ENCODE measurements at places on chromosomes 6 and 20.

DNA sequence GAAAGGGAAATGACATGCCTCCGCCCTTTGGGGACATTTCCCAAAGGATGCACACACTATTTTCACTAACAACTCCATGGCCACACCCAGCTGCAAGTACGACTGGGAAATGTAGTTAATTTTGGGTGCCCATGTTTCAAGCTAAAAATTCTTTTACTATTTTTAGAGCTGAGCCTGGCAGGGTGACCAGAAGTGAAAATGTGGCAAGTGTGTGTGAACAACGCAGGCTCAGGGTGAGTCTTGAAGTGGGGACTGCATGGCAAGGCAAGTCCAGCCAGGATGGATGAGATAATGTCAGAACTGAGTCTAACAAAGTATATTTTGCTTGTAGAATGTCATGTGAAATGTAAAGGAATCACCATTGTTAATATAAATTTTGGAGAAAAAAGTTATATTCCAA is 17.0 kb upstream of the CD109 start:
- no peak for DNase-seq

DNA sequence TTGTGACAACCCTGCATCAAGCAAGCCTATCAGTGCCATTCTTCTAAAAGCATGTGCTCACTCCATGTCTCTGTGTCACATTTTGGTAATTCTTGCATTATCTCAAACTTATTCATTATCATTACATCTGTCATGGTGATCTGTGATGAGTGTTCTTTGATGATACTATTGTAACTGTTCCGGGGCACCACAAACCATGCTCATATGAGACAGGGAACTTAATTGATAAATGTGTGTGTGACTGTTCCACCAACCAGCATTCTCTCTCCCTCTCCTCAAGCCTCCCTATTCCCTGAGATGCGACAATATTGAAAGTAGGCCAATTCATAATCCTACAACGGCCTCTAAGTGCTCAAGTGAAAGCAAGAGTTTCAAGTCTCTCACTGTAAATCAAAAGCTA is 4.0 kb downstream of the HUS1B start:
- DNase-seq, result no peak

DNA sequence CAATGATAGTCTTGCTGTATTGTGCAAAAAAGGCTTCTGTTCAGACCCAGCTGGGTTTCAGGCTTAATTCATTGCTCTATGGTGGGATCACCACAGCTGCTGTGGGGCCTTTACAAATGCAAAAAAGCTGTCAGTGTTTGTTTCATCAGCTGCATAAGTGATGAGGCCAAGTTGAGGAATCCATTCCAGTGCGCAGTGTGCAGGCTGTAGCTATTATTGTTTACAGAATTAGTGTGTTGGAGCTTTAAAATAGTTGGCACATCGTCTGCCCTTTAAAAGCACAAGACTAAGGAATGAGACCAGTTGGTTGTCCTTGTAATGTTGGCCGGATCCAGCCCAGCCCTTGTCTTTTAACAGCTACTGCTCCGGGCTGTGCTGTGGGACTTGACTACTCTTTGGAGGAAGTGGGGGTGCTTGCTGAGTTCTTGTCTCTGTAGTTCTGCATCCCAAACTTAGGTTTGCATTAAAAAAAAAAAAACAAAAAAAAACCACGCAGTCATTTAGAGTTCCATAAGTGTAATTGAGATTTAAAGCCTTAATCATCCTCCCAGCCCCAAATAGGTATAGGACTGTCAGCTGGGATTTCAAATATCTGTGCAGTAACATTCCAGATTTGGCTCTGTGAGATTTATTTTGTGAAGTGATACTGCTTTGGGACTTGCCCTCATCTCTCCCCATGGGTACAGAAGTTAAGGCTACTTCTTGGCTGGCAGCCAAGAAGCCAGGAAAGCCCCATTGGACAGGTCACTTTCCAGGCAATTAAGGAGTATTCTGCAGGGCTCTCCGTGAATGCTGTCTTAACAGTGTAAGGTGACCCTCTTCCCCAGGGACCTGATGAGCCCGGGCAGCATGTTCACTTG is 19.3 kb downstream of the JARID2 start:
- no peak for DNase-seq

DNA sequence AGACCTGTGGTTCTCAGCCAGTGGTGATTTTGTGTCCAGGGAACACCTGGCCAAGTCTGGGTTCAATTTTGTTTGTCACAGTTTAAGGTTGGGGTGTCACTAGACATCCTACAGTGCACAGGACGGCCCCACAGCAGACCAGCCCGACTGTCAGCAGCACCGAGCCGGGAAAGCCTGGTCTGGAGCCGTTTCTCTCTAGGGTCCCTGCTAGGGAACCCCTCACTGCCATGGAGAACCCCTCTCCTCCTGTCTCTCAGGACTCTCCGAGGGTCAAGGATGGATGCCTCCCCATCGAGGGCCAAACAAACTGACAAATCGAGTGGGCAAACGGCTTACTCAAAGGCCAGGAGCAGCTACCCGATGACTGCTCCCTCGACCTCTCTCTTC is 15.8 kb upstream of the STX16 start:
- DNase-seq, result no peak
